Chondrocyte (in vitro differentiated cells): ENCODE measurements at places on chromosomes 2 and 18. TPM values are rescaled to one million over a fixed set of nuclear protein-coding genes. Genes with fewer than 3 reads are reported as not detected.

Gene MC5R
- not detected in 3 replicates for total RNA-seq

- no peak for DNase-seq
Measured at GRCh38 chr2:33785201-33786106, 186.4 kb upstream of the FAM98A start.

Gene RNU2-63P
- 2.7 TPM in 1 of 3 replicates, not detected in the others for total RNA-seq

Gene G6PC2
- not detected in 3 replicates for total RNA-seq

- no peak for DNase-seq
Measured at GRCh38 chr2:106332054-106332453, 136.2 kb downstream of the RGPD3 start.

Gene FAM98A
- 95.2 to 117 TPM (median 103 TPM) in 3 replicates for total RNA-seq

Gene SKOR2
- not detected in 3 replicates for total RNA-seq

Gene GATA6
- 3.6 to 13.9 TPM (median 13.1 TPM) in 3 replicates for total RNA-seq

Gene UBXN4
- total RNA-seq: 72.5 to 112 TPM (median 76.4 TPM) in 3 replicates

Gene C2orf92
- total RNA-seq: 8.8 to 11.6 TPM (median 10.0 TPM) in 3 replicates

DNA sequence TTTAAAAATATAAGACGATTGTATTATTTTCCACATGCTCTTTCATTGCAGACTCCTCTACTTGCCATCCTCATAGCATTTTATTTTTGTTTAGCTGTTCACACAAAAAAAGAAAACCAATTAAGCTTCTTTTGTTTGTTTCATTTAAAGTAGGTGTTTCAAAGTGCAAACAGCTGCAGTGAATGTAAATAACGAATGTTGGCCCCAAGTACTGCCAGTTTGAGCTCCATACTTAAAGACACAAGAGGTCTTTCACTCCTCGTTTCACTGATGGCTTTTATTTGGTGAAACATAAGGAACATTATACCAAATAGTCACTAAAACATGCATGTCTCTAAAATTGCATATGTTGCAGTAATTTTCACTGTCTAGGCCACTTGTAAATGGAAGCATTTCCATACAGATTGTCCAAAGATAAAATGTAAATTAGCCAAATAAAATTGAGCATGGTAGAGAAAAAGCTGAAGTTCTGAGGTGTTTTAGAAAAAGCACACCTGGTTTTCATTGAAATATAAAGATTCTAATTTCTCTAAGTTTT, 253.4 kb downstream of the TMX3 start:
- no peak for DNase-seq

Gene FAP
- 163 to 205 TPM (median 171 TPM) in 3 replicates for total RNA-seq

DNA sequence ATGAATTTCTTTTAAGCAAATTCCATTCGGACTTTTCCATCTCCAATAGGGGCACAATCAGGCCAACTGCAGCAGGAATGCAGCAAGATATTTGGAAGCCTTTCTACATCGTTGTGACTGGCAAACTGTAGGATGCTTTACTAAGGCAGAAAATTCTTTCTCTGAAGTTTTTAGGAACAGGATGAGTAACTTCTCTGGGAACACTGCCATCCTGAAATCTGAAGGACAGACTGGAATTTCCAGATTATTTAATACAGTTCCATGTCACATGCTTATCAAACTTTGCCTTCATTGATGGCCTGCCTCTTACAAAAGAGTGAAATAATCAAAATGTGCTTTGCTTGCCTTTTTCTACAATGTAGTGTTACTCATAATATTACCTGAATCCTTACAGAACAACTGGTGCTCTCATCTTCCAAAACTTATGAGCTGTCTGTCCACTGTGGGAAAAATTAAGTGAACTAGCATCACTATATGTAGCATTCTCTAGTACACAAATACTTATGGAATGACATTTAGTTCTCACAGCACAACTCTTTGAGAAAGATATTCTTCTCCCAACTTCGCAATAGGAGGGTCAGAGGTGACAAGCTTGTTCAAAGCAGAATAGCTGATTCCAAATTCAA, 32.0 kb upstream of the MAP2 start:
- DNase-seq: no peak
